ENCODE measurements at places on chromosomes 2 and 18. TPM values are rescaled to one million over a fixed set of nuclear protein-coding genes. Genes with fewer than 3 reads are reported as not detected.

GRCh38 chr18:43931439-43931838 lies 654.1 kb upstream of the SYT4 start:
- no peak overlapping the region for H3K4me3 ChIP-seq
- H3K27ac ChIP-seq = no peak overlapping the region
- no peak for DNase-seq
- no peaks in the 10 kb centered on the region for H3K36me3 ChIP-seq
- H3K27me3 ChIP-seq = no peaks in the 10 kb centered on the region
- no peaks in the 10 kb centered on the region for H3K4me1 ChIP-seq

DNA sequence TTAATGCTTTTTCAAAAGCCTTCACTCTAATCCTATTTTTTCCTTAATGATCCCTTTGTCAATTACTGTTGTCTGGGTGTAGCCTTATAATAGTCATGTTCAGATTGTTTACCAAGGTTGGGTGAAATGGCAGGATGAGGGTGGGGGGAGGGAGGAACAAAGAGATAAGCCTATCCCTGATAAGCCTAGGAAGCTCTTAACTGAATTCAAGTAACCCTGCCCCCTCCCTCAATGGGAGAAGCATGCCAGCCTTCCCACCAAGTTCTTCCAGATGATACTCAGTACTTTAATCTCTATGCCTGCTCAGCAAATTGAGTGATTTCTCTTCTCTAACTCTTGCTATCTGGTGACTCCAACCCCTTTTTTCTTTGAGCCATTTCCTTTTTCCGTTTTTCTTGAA lies 180.3 kb upstream of the ETAA1 start:
- DNase-seq = no peak
- no peaks in the 10 kb centered on the region for H3K27me3 ChIP-seq
- H3K4me1 ChIP-seq = peaks cover 4% of the 10 kb centered on the region
- no peak overlapping the region for H3K4me3 ChIP-seq
- no peaks in the 10 kb centered on the region for H3K36me3 ChIP-seq

DNA sequence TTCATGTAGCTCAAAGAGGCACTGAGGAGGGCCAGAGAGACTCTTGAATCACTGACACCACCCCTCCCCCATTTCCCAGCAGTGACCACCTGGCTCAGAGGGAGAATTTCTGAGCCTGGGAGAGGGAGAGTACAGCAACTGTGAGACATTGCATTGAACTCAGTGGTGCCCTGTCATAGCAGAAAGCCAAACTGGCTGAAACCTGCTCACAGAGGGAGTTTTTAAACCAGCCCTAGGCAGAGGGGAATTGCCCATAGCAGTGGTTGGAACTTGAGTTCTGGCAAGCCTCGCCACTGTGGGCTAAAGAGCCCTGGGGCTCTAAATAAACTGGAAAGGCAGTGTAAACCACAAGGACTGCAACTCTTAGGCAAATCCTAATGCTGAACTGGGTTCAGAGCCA lies 243.1 kb downstream of the ADCYAP1 start:
- H3K36me3 ChIP-seq = no peaks in the 10 kb centered on the region
- H3K27me3 ChIP-seq = no peaks in the 10 kb centered on the region
- no peak overlapping the region for H3K27ac ChIP-seq
- peaks cover 8% of the 10 kb centered on the region for H3K4me1 ChIP-seq

GRCh38 chr2:112020561-112020960 lies 34.5 kb upstream of the TMEM87B start:
- H3K27ac ChIP-seq = no peak overlapping the region
- no peaks in the 10 kb centered on the region for H3K36me3 ChIP-seq
- H3K4me3 ChIP-seq = no peak overlapping the region
- peak; percentile 50 for DNase-seq
- H3K4me1 ChIP-seq = peaks cover 12% of the 10 kb centered on the region
- H3K27me3 ChIP-seq = no peaks in the 10 kb centered on the region

DNA sequence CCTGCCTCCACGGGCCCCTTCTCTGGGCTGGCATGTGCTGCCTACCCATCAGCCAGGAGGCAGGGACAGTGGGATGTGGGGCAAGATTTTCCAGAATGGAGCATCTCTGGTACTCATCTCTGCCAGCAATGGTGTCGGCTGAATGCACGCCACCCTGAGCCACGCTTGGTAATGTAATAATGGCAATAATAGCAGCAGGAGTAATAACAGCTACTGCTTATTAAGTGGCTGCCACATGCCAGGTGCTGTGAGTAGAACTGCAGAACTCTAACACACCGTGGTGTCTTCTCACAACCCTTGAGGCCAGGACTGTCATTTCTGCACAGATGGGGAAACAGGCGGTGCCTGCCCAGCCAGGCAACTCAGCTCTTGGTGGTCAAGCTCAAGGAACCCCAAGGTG lies 113.6 kb downstream of the CELF4 start:
- no peak for DNase-seq
- no peaks in the 10 kb centered on the region for H3K36me3 ChIP-seq
- no peak overlapping the region for H3K27ac ChIP-seq
- no peak overlapping the region for H3K4me3 ChIP-seq
- peaks cover 23% of the 10 kb centered on the region for H3K4me1 ChIP-seq

DNA sequence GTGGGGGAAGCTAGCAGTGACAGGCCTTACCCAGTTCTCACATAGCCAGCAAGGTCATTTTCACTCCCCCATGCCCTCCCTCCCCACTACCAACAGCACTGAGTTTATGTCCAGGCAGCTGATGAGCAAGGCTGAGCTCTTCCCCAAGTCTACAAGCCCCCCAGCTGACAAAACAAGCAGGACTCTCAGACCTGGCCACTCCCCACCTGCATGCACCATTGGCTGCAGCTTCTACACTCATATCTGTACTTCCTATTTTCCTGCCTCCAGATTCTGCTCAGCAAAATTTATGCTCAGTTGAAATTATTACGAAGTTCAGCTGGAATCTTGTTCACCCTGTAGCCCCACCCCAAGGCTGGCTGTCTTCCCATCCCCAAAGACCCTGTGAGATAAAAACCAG lies 339.3 kb downstream of the ARL6IP6 start:
- DNase-seq = no peak
- H3K4me3 ChIP-seq = no peak overlapping the region
- H3K27me3 ChIP-seq = no peaks in the 10 kb centered on the region
- H3K27ac ChIP-seq = no peak overlapping the region
- no peaks in the 10 kb centered on the region for H3K36me3 ChIP-seq

- DNase-seq = no peak
- no peaks in the 10 kb centered on the region for H3K36me3 ChIP-seq
- H3K4me1 ChIP-seq = no peaks in the 10 kb centered on the region
- H3K27me3 ChIP-seq = no peaks in the 10 kb centered on the region
- H3K4me3 ChIP-seq = no peak overlapping the region
Measured at GRCh38 chr2:230382108-230382507, 33.9 kb upstream of the SP100 start.

DNA sequence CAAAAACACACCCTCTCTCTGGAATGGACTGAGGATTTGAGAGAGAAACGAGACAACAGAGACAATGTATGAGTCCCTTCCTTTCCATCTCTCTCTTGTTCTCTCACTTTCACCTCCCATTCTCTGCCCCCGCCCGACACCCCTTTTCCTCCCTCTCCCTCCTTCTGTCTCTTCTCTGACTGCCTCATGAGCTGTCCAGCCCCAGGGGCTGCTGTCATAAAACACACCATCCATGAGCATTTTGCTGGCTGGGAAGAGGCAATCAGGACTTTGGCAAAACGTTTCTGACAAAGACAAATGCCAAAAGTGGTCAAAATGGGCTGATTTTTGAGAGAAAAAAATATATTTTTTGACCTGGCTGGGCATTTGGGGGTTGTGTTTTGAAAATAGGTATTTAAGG lies 377.2 kb downstream of the EN1 start:
- no peak for DNase-seq
- H3K4me1 ChIP-seq = peaks cover 14% of the 10 kb centered on the region
- H3K4me3 ChIP-seq = no peak overlapping the region
- H3K27ac ChIP-seq = no peak overlapping the region
- no peaks in the 10 kb centered on the region for H3K36me3 ChIP-seq
- H3K27me3 ChIP-seq = peaks cover 99% of the 10 kb centered on the region

- H3K27me3 ChIP-seq = peaks cover 100% of the 10 kb centered on the region
- no peak overlapping the region for H3K27ac ChIP-seq
- peak overlapping the region; percentile 46 for H3K4me3 ChIP-seq
- H3K36me3 ChIP-seq = no peaks in the 10 kb centered on the region
- H3K4me1 ChIP-seq = peaks cover 14% of the 10 kb centered on the region
- DNase-seq = peak; percentile 68
Measured at GRCh38 chr18:79394534-79395307, 1.0 kb upstream of the NFATC1 start.

DNA sequence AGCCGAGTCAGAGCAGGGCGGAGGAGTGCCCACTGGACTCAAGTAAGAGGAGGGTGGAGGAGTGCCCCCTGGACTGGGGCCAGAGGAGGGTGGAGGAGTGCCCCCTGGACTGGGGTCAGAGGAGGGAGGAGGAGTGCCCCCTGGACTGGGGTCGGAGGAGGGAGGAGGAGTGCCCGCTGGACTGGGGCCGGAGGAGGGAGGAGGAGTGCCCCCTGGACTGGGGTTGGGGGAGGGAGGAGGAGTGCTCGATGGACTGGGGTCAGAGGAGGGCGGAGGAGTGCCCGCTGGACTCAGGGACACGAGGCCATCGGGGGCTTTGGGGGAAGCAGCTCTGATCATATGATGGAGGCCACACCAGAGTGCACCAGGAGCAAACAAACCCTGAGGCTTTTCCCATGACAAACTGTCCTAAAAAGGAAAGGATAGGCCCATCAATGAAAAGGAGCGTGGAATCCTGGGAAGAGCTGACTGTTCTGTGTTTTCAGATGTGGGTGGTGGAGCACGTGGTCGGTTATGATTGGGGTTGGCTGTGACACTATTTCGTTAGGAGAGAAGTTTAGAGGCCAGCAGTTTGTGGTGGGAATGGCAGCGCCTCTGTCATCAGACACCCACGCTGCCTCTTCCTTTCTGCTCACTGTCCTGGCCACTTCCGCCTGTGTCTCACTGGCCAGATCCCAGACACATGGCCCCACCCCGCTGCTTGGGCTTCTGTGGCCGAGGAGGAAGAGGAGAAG lies 24.5 kb upstream of the HPCAL1 start:
- H3K4me3 ChIP-seq = no peak overlapping the region
- H3K36me3 ChIP-seq = no peaks in the 10 kb centered on the region
- H3K27me3 ChIP-seq = no peaks in the 10 kb centered on the region
- H3K4me1 ChIP-seq = peaks cover 4% of the 10 kb centered on the region
- no peak overlapping the region for H3K27ac ChIP-seq

DNA sequence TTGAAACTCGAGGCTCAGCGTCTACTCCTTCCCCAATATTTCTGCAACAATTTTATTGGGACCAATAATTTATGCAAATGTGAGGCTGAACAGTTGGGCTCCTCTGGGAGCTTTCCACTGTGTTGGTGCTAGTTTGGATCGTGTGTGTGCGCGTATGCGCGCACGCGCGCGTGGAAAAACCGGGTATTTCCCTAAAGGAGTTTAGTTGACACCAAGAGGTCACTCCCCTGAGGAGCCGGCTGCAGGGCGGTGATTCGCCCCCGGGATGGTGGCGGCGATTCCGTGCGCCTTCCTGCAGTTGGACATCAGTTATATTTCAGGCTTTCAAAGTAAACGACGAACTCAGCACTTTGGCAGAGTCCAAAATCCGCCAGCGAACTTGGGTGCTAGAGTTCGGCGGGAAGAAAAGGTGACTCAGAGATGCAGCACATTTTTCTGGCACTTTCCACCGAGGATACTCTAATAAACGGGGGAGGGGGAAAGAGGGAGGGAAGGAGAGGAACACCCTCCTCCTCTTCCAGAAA lies 186.5 kb upstream of the FANCL start:
- peak overlapping the region; percentile 89 for H3K27ac ChIP-seq
- DNase-seq = peak; percentile 64
- peak overlapping the region; percentile 84 for H3K4me3 ChIP-seq
- H3K4me1 ChIP-seq = peaks cover 23% of the 10 kb centered on the region
- H3K36me3 ChIP-seq = no peaks in the 10 kb centered on the region
- no peaks in the 10 kb centered on the region for H3K27me3 ChIP-seq

The TTR gene
- not detected for total RNA-seq

Data from neural progenitor cell (in vitro differentiated cells).